ENCODE measurements at places on chromosomes 3 and 15.

GRCh38 chr3:46659285-46659684 lies 34.2 kb downstream of the ALS2CL start:
- no peak for DNase-seq

GRCh38 chr15:81215531-81215930 lies 18.9 kb downstream of the IL16 start:
- no peak for DNase-seq

- no peak for DNase-seq
Measured at GRCh38 chr15:49044766-49045606, 1.3 kb downstream of the SECISBP2L start.

DNA sequence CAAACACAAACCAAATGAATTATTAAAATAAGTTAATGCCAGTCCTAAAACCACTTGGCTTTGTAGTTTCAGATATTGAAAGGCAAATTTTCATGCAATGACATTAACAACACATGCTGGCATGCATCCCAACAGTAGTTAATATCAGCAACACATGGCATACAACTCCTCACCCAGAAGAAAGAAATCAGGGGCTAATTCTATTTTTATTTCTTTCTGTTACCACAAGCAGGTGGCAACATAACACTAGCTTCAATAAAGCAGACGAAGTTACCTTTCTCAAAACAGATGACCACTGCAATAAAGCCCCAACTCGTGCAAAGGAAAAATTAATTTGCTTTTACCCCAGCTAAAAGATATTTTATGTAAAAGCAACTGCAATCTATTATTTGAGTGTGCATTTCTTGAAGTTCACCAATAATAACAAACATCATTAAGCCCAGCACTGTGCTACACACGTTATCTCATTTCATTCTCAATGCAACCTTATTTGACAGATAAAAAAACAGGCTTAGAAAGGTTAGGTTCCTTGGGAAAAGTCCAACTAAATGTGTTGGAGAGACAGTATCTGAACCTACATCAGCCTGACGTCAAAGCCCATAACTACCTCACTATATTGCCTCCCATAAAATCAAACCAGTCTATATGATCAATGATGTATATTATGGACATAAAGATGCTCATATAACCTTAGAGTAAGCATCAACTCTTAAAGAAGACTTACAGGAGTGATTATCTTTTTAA lies 2.8 kb downstream of the TOP2B start:
- no peak for DNase-seq

DNA sequence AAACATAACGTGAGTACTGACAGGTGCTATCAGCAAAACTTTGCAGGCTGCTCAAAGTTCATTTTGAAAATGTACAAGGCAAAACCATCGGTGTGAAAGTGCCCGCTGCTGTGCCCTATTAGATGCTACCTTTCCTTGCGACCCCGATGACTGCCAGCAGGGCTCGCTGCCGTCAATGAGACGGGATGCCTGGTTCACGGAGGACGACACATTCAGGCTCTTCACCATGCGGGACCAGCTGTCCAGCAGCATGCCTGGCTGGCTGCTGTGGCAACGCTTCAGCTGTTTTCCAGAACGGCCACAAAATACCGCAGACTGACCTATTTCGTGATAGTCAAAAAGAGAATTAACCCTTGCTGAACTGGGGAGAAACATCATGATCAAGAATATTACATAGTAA lies 92.7 kb upstream of the OCA2 start:
- DNase-seq: peak; percentile 57

GRCh38 chr3:170725285-170725731 lies 139.4 kb upstream of the SLC7A14 start:
- no peak for DNase-seq

GRCh38 chr3:37443363-37444035 lies 269.1 kb upstream of the LRRFIP2 start:
- no peak for DNase-seq

DNA sequence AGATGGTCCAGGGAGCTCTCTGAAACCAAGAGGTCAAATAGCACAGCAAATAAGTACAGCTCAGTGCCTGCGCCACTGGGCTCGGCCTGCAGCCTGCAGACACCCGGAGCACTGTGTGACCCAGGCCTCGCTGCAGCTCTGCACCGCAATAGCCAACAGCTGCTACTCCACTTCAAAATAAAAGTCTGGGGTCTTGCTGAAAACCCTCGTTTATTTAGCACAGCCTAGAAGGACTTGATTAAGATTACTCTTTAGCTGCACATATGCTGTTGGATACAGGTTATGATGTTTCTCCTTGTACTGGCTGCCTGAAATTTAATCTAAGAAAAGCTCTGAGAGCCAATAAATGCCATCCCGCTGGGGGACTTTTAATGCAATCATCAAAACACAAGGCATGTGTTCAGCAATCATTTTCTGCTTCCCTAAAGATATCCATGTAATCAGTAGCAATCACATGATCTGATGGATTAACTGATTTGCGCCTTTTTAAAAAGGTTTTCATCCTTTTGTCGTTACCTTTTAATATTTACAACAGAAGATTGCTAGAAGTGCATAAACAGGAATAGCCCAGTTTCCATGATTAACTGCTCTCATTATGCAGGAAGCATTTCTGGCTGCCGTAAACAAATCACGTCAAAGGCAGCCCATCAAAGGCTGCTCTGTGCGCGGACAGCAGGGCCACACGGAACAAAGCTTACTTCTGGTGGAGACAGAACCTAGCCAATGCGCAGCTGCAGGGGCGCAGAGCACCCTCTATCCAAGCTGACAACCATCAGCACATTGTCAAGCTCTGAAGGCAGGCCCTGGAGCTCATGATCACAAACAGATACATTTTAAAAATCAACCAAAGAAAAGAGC lies 58.8 kb downstream of the CLASP2 start:
- peak; percentile 82 for DNase-seq

DNA sequence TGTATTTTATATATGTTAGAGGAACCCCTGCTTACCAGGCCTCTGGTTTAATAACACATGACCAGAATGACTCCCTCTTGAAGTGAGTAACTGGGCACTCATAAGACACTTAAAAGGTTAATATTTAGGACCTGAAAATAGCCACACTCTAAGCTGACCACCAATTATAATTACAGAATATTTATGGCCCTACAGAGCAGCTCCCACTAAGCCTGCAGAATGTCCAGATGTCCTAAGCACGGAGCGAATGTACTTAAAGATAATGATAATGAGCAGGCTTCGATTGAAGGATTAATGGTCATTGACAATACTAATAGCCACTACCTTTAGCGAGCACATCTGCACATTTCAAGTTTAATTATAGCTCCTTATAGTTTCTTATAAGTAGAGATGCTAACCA lies 22.8 kb upstream of the KCTD6 start:
- no peak for DNase-seq

Measured in SHP77 (cell line).